ENCODE measurements at places on chromosomes 1 and 21.
A peak's percentile ranks its signal among the peaks of the same experiment; 100 is the strongest.

GRCh38 chr1:61583703-61584102, 141.2 kb downstream of the TM2D1 start:
- DNase-seq: no peak

DNA sequence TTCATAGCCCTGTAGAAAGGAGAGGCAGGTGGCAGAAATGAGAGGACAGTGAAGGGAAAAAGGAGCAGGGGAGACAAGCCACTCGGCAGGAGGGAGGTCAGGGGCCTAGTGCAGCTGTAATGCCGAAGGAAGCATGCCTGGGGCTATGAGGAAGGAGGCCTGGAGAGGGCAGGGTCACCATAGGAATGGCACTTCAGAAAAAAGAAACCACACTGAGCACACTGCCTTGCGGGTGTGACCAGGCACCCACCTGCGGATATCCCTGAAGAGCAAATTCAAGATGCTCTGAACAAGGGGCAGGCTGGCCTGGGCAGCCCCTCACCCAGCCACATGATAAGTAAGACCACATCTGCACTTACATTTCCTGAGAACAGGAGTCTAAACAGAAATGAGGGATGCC, 104.7 kb downstream of the JAK1 start:
- peak; percentile 68 for DNase-seq

DNA sequence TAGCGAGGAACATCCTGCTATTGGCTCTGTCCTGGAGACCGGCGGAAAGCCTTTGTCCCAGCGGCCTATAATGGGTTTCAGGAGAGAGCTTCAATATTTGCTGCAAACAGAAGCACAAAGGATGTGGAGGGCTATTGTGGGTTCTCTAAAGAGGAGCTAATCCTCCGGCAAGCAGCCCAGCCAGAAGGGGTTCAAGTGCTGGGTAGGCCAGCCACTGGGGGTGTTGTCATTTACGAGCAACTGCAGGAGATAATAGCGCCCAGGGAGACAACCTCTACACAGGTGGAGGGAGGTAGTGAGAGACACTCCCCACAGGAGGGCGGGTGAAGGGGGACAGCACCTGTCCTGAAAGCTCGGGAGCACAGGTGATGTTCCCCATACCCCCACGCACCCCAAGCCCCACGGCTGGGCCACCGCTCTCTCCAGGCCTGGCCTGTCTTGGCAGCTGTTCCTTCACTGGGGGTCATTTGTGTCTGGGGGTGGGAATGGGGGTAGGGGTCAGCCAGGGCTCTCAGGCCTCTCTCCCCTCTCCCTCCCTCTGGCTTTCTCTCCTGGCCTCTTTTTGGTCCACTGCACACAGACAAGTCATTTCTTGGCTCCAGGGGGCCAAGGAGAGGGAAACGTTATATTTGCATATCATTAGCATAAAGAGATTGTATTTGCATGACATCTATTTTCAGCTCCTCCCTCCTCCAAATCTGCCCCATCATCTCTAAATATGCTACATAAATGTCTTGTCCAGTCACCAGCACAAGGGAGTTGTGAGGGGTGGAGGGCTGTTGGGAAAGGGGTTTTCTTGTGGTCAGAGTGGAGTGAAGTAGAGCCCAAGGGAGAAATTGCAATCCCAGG, 22.0 kb upstream of the SLC26A9 start:
- DNase-seq: no peak

GRCh38 chr1:19656780-19657466, 7.8 kb upstream of the HTR6 start:
- peak; percentile 33 for DNase-seq
